LoVo (cell line): ENCODE measurements at places on chromosomes 2 and 18.

- no peak for DNase-seq
These were observed 17.5 kb downstream of the AP1S3 start for GRCh38 chr2:223819891-223820290.

DNA sequence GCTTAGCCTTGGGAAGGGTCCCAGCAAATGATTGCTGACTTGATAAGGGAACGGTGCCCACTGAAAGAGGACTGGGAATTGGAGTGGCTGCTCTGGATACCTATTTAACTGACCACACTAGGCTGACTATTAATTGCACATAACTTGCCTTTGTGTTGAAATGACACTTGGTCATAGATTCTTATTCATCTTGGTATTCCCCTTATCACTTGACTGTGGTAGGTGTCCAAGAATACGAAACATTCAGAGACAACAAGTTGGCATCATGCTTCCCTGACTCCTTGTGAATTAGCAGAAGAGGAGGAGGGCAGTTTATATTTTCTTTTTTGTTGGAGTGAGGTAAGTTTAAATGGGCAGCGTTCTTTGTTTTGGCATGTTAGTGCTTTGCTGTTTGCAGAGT, 13.4 kb downstream of the FMNL2 start:
- DNase-seq: no peak

- DNase-seq: no peak
These were observed 20.4 kb upstream of the IMPA2 start for GRCh38 chr18:11960743-11961380.

DNA sequence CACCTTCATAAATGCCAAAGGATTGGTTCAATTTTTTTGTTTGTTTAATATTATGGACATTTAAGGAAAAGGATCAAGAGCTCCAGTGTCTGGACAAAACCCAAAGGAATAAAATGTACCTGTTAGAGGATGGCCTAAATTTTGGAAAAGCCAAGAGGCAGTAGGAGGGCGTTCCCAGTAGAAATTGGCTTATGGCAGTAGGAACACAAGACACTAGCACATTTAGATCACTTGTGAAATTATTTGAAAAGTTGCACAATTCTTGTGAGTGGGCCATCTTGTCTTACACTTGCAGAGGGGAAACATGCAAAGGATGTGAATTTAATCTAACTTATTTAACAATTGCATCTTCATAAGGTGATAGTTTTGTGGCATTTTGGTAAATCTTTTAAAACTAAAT, 3.2 kb downstream of the BZW1 start:
- DNase-seq: no peak

GRCh38 chr2:129667577-129667976, 311.9 kb upstream of the RAB6C start:
- no peak for DNase-seq

GRCh38 chr2:200297100-200297499, 9.4 kb upstream of the SPATS2L start:
- no peak for DNase-seq

- DNase-seq: no peak
These were observed 236.5 kb downstream of the CELF4 start for GRCh38 chr18:37328946-37329719.

DNA sequence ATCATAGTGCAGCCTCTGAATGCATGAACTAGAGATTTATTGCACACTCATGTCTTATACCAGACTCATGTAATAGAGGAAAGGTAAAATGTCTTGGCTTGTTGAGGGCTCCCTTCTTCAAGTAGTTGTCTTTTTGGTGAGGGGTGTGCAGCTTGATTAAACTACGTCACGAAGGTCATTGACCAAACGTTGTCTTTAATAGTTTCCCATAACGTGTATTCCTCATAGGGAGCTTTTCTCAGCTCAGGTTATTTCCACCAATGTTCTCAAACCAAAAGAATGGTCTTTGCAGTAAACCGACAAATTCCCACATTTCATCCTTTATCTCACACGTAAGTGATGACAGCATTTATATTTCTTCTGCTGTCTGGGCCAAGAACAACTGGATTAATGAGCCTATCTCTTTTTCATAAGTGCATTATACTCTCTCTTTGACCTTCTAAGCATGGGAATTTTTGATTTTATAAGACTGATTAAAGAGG, 547.7 kb upstream of the ZEB2 start:
- DNase-seq: no peak

DNA sequence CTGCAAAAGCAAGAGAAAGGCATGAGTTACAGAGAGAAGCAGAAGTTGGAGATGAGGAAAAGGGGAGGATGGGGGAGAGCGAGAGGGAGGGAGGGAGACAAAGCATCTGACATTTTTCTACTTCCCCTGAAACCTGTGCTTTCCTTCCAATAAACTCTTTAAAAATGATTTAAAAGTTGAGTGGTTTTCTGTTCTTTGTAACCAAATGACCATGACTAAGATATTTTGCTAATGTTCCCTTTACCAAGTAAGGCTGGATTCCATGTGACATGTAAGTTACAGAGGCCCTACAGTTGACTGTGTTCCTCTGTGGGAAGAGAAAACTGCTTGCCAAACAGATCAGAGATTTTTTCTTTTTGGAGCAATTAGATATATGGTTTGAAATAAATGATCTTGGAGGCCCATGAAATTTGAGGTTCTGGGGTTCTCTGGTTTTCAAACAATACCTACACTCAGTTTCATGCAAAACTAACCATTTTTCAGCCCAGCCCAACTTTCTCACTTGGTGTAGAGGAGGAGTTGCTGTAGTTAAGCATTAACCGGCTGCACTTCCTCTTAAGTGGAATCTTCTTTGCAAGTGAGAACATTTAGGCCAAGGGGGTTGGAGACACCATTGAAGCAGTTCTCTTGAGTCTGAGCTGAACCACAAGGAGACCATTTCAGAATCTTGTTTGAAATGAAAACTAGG, 34.5 kb downstream of the INSIG2 start:
- DNase-seq: peak; percentile 54

DNA sequence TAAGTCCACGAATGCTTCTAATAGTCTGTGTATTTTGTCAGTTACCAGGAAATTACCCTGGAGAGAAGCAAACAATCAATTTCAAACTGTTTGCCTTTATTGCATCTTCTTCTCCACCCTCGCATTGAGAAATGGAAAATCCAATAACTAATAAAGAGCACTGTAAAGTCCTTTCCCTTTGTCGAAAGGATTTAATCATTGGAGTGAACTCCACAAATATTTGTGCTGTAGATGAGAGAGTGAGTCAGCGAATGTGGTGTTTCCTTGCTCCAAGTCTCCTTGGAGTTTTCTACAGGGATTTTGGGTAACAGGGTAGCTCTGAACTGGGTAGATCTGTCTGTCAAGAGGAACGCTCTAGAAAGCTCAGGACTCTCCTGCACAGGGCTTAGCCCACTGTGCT, 240.2 kb downstream of the KCNS3 start:
- DNase-seq: no peak

DNA sequence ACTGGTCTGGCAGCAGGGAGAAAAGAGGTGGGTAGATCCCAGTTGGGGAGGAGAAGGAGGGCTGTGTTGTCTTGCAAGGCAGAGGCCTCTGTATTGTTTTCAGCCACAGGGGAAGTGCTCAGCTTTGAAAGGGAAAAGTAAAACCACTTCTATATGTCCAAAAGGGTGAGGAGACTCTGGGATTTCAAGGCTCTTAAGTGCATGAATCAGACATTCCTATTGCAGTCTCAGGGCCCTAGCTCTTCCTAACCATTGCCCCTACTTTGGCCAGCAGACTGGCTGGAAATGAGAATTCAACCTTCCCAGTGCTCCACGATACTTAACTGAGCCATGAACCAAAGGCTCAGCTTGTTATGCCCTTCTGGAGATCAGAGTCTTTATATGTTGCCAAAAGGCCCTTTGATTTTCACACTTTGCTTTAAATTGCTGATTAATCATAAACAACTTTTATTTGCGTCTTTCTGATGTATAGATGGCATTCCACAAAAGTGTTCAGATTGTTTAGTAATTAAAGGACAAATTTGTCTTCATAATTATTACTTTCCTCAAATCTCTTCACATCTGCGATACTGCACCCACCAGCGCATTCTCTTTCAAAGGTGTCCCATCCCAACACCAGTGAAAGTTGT, 313.8 kb upstream of the MMADHC start:
- no peak for DNase-seq

GRCh38 chr18:26993568-26993967, 128.1 kb upstream of the AQP4 start:
- DNase-seq: no peak

GRCh38 chr2:9124231-9124741, 82.3 kb upstream of the ASAP2 start:
- no peak for DNase-seq

DNA sequence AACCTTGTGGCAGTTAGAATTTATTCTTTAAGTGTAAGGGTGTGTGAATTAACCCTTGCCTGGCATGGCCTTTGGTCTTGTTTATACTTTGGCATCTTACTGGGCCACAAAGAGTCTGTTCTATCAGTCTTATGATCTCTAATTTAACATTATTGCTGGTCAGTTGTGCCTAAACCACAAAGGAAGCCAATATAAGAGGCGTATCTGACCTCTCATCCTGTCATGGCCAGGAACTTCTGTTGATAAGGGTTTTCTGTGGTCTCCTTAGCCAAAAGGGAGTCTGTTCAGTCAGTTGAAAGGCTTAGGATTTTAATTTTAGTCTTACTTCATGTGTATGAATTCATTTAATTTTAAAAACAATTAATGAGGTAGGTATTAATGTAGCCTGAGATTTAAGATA, 127.2 kb downstream of the LRRTM4 start:
- no peak for DNase-seq

- no peak for DNase-seq
These were observed 452.5 kb downstream of the ZNF516 start for GRCh38 chr18:76042511-76042910.

- DNase-seq: no peak
These were observed 740 bp downstream of the CHMP3 start for GRCh38 chr2:86562485-86562921.

GRCh38 chr2:37318401-37318800, 6.2 kb downstream of the PRKD3 start:
- DNase-seq: no peak

- DNase-seq: no peak
These were observed 3.1 kb downstream of the ARHGAP15 start for GRCh38 chr2:143132355-143132754.

- DNase-seq: no peak
These were observed 5.6 kb downstream of the ACMSD start for GRCh38 chr2:134843968-134844367.

DNA sequence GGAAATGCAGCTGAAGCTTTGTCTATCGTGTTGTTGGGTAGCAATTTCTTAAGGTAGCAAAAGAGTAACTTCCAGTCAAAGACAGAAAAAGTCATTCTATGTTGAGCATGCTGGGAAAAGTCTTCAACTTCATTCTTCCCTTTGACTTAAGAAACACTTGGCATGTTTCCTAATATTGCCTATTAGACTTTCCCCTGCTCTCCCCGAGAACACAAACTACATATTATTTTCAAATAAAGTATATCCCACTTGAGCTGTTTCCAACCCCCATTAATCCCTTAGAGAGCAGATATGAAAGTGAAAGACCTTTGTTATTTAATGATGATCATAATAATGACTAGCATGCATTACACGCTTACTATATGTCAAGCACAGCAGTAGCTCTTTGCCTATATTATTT, 136.0 kb upstream of the SPOPL start:
- DNase-seq: no peak

DNA sequence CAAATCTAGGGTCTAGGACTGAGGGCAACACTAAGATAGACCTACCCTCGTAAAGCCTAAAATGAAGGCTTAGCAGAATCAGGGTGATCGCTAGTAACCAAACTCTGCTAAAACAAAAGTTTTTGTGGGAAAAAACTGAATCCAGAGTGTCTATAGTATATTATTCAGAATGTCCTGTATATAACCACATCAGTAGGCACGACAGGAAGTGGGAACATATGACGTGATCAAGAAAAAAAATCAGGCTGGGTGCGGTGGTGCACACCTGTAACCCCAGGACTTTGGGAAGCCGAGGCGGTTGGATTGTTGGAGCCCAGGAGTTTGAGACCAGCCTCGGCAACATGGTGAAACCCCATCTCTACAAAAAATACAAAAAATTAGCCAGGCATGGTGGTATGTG, 106.1 kb downstream of the UGGT1 start:
- no peak for DNase-seq

DNA sequence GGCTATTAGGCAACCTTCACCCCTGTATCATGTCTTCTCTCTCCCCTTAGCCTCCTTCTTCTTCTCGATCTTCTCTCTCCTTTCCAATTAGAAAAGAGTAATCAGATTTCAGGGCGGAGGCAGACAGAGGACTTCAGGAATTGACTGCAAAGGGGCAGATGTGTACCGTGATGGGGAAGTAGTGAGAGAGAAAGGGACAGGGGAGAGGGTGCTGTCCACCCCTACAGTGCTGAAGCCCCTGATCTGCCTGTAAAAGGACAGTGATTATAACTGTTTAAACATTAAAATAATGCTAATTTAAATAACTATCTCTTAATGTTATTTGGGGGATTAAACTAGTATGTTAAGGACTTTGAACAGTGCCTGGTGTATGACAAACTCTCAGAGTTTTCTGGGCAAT, 178.5 kb downstream of the ACTR3 start:
- DNase-seq: no peak

DNA sequence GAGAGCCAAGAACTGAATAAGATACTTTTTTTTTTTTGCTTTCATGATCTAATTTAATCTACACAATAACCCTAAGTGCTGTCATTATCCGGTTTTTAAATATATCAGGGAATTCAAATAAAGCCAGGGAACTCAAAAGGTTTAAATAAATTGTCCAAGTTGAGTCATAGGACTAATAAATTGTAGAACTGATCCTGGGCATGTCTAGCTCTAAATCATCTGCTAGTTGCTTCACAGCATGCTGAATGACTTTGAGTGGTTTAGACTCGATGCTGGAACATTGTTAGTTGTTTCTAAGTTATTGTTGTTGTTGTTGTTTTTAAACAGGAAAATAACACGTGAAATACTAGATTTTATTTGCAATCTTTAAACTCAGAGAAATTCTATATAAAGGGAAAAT, 147.2 kb upstream of the HNMT start:
- no peak for DNase-seq

GRCh38 chr2:158936978-158937377, 31.5 kb upstream of the TANC1 start:
- DNase-seq: no peak

DNA sequence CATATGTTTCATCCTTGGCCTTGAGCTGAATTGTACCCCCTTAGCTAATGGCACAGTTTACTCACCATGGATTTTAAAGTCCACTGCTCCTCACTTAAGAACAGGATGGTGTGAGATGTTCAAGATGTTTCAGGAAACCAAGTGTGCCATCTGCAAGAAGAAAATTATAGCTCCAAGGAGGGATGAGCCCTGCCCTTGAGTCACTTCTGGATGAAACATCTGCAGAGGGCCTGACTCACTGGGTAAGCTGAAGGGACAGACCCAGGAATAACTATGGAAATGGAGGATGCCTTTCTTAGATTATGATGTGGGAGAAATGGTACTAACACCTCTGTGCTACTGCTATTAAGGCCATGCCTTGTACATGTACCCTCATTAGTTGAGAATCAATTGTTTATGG, 6.4 kb downstream of the MARS2 start:
- no peak for DNase-seq

DNA sequence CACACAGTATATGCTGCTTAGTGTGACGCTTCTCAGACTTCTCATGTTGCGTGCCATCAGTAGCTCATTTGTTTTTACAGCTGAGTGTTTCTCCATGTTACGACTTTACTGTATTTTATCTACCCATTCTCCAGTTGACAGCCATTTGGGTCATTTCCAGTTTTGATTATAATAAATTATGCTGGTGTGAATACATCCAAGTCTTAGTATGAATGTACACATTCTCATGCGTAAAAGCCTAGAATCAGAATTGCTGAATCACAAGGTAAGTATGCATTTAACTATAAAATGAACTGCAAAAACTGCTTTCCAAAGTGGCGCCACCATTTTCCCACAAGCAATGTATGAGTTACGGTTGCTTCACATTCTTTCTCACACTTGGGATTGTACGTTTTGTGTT, 184.2 kb upstream of the SLC35G4 start:
- no peak for DNase-seq
